ENCODE measurements at places on chromosomes 2 and 18. TPM values are rescaled to one million over a fixed set of nuclear protein-coding genes. Genes with fewer than 3 reads are reported as not detected.

GRCh38 chr18:46008531-46008930, 41.4 kb upstream of the EPG5 start:
- no peak for DNase-seq

DNA sequence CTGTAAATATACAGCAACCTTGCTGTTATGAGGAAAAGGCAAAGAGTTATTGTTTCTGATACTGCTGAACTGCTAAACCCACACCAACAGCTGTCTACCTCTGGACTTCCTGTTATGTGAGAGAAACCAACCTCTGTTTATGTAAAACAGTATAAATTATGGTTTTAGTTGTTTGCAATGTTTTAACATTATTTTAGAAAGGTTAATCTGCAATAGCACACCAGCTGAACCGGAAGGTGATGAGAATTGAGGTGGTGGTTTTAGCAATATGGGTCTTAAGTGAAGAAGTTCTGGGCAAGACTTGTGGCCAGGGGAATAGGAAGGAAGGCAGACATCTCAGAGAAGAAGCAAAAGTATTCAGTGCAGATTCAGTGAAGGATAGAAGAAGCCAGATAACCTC, 237.8 kb downstream of the PLCL1 start:
- DNase-seq: no peak

Gene STAT4
- total RNA-seq: 0.13 TPM

DNA sequence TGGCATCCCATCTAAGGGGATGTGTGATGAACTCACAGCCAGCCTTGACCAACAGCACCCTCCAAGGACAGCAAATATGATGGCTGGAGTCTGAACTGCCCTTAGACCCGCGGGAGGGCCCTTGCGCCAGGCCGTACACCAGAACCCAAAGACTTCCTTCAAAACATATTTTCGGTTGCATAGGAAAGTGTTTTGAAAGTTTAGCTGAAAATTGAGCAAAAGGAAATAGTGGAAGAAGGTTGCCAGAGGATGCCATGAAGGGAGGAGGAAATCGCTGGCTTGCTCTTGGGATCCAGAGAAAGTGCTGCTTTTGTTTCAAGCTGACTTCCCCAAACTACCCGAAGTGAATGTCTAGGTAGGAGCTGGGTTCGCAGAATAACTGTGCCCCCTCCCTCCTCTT, 61.3 kb downstream of the IL1R2 start:
- DNase-seq: no peak

Gene DNAH6
- total RNA-seq: not detected
